ENCODE measurements at places on chromosomes 7 and 10. TPM values are rescaled to one million over a fixed set of nuclear protein-coding genes. Genes with fewer than 3 reads are reported as not detected.

The GLI3 gene
- total RNA-seq: 9.2 TPM

The VGF gene
- 0.68 TPM for total RNA-seq

The CPA4 gene
- not detected for total RNA-seq

The ACHE gene
- total RNA-seq: 6.6 TPM

The GIMAP6 gene
- 15.7 TPM for total RNA-seq

The NPFFR1 gene
- under 0.01 TPM for total RNA-seq

The KCP gene
- not detected for total RNA-seq

The INHBA gene
- total RNA-seq: 6.6 TPM

The OGDHL gene
- total RNA-seq: 8.5 TPM

The MSMB gene
- total RNA-seq: 1,381 TPM

The OR13A1 gene
- not detected for total RNA-seq

The SGPL1 gene
- 64.4 TPM for total RNA-seq

The ARL3 gene
- total RNA-seq: 8.0 TPM

The MCU gene
- 11.0 TPM for total RNA-seq

The HGF gene
- total RNA-seq: 7.5 TPM

The ITGB8 gene
- total RNA-seq: 50.3 TPM

The MUC3A gene
- 28.8 TPM for total RNA-seq

The LIPM gene
- not detected for total RNA-seq

The TMEM236 gene
- total RNA-seq: 0.45 TPM

The FXYD4 gene
- total RNA-seq: not detected

The COL1A2 gene
- total RNA-seq: 805 TPM

The SLC26A3 gene
- 3.3 TPM for total RNA-seq

The SLC39A12 gene
- total RNA-seq: not detected

The MSS51 gene
- total RNA-seq: 2.2 TPM

DNA sequence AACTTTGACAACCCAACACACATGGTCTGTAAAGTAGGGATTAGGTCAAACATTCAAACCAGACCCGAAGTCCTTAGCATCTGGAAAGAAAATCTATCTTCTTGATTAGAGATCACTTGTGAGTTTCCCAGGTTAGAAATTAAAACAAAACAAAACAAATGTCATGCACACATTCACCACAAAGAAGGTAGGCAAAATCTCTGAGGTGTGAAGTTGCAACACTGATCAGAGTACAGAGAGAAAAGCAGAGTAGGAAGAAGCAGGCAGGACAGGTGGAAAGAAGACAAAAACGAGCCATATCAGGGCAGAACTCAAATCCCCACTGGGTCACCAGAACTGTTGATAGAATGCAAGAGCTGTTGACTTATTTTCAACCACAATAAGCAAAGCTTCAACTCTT, 102.8 kb upstream of the THSD7A start:
- no peak for DNase-seq

DNA sequence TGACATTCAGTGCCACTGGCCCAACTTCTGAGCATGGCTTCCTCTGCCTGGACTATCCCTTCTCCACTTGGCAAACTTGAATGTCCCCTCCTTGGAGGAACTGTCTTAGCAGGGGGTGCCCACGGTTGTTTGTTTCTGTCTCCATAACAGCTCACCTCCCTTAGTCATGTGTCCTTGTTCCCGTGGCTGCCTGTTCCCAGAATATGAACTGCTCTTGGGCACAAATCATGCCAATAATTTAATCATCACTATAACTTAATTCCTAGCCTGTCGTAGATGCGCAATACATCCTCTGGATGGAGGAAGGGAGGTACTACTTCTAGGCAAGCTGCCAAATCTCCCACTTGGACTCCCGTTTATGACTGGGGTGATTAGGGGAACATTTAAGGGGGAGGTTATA, 173.1 kb downstream of the MYOF start:
- no peak for DNase-seq

DNA sequence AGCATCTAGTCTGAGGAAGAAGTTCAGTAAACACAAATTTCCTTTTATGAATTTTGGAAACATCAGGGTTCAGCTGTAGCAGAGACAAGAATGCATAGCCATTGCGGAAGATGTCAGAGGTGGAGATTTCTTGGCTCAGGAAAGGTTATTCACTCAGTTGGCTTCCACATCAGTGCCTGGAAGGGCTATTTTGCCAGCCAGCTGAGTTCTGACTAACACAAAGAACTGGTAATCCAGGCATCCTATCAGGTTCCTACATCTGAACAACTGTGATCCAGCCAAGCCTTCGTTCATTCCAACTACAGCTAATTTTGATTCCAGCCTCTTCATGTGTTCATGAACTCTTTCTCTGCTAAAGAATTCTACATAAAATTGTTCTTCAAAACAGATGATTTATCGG, 965.6 kb downstream of the XPNPEP1 start:
- DNase-seq: no peak

- DNase-seq: peak; percentile 63
Observed at GRCh38 chr10:19930936-19931893, 115.0 kb downstream of the PLXDC2 start.

GRCh38 chr10:107589081-107589480, 424.6 kb upstream of the SORCS1 start:
- DNase-seq: no peak

- DNase-seq: peak; percentile 31
Observed at GRCh38 chr10:8594176-8594575, 539.7 kb downstream of the GATA3 start.

DNA sequence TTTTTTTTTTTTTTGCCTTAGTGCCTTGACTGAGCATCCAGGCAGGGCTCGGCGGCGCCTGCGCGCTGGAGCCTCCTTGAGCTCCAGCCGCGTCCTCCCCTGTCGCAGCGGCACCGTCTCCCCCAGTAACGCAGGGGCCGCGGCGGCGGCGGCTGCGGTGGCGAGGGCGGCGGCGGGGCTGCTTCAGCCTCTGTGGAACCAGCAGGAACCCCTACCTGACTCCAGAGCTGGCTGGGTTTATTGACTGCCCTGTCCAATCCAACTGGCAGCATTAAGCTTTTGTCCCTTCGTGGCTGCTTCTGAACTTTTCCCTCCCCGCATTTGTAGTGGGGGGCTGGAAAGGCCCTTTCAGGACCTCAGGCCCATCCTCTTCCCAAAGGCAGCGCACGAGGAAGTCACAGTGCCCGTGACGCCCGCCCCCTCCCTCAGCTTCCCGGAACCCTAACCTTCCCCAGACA, at the start of gene GPR85:
Gene GPR85, minus strand, starts transcription at position 397 of the 458 bp plus-strand sequence. CDS start 2,106 bp downstream, outside the sequence.
- peak; percentile 37 for DNase-seq

- DNase-seq: no peak
Observed at GRCh38 chr10:10915215-10915614, 102.5 kb upstream of the CELF2 start.

DNA sequence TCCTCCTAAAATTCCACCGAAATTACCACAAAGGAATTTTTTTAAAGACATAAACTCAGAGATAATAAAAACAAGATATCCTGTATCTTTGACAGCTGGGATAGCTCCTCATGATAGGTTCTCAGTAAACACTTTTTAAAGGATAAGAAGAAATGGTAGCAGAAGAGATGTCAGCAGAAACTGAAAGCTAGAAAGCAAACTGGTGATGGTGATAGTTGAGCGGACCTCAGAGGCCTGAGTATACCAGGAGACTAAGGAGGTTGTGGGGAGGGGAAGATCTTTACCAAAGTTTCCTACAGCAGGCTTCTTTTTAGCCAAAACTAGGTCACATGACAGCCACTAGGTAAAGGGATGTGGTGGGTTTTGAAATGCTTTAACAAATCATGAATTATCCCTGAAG, 22.5 kb downstream of the PCGF5 start:
- DNase-seq: no peak

GRCh38 chr10:73359492-73359891, 828 bp upstream of the CFAP70 start:
- DNase-seq: no peak

- no peak for DNase-seq
Observed at GRCh38 chr10:23381298-23382040, 36.9 kb upstream of the C10orf67 start.

GRCh38 chr7:127652333-127653248, 597 bp downstream of the SND1 start:
- no peak for DNase-seq

DNA sequence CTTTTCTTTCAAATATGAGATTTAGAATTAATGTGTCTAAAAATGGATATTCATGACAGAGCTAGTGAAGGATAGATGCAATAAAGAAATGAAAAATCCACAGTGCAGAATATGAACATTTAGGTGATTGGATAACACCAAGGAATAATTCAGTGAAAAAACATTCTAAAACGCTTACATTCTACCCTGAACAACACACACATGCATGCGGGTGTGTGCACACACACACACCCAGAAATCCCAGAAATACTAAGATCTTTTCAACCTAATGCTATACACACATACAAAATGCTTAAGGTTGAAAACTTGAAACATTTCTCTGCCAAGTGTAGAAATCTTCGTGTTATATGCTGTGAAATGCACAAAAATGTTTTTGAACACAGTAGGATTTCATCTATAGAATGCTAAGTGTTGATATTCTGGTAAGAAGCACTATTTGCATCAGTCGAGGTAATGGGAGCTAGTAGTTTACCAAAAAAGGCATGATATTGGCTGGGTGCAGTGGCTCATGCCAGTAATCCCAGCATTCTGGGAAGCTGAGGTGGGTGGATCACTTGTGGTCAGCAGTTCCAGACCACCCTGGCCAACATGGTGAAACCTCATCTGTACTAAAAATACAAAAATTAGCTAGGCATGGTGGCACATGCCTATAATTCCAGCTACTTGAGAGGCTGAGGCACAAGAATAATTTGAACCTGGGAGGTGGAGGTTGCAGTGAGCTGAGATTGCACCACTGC, 600.6 kb downstream of the PHTF2 start:
- DNase-seq: no peak

GRCh38 chr10:133123050-133123745, 35.5 kb downstream of the ADGRA1 start:
- DNase-seq: no peak

DNA sequence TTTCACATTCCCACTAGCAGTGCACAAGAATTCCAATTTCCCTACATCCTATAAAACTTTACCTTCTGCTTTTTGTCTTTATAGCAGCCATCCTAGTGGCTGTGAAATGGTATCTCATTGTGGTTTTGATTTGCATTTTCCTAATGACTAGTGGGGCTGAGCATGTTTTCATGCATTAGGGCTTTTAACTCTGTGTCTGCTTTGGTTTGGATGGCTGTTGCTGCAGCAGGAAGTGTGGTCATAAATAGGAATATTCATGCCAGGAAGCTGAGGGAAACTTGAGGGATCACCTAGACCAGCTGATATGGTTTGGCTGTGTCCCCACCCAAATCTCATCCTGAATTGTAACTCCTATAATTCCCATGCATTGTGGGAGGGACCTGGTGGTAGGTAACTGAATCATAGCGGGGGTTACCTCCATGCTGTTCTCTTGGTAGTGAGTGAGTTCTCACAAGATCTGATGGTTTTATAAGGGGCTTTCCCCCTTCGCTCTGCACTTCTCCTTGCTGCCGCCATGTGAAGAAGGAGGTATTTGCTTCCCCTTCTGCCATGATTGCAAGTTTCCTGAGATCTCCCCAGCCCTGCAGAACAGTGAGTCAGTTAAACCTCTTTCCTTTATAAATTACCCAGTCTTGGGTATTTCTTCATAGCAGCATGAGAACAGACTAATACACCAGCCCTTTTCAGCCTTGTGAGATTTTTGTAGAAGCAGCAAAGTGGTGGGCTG, 181.8 kb upstream of the PITRM1 start:
- no peak for DNase-seq

DNA sequence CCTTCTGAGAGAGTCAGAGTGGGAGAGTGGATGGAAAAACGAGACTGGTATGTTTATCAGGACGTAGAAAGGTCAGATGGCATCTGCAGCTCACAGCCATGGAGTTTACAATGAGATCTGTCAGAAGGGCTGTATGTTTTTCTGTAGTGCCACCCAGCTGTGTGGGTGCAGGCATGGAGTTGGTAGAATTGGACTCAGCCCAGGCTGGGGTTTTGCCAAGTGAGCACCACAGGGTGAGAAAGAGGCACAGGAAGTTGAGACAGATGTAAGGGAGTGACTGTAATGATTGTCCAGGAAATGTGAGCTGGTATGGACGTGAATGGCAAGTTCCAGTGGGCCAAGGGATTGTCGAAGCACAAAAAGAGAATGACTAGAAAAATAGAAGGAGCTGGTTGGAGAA, 9.1 kb upstream of the ZYX start:
- no peak for DNase-seq

DNA sequence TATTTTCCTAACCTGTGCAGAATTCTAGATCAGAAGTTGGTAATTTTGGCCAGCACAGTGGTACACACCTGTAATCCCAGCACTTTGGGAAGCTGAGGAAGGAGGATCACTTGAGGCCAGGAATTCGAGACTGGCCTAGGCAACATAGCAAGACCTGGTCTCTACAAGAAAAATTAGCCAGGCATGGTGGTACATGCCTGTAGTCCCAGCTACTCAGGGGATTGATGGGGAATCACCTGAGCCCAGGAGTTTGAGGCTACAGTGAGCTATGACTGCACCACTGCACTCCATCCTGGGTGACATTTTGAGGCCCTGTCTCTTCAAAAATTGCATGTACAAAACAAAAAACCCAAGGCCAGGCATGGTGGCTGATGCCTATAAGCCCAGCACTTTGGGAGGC, 8.6 kb downstream of the PGAM1 start:
- DNase-seq: no peak

GRCh38 chr10:120085096-120085796, 192.7 kb downstream of the SEC23IP start:
- no peak for DNase-seq

- DNase-seq: no peak
Observed at GRCh38 chr10:97089209-97089870, 96.4 kb downstream of the SLIT1 start.

DNA sequence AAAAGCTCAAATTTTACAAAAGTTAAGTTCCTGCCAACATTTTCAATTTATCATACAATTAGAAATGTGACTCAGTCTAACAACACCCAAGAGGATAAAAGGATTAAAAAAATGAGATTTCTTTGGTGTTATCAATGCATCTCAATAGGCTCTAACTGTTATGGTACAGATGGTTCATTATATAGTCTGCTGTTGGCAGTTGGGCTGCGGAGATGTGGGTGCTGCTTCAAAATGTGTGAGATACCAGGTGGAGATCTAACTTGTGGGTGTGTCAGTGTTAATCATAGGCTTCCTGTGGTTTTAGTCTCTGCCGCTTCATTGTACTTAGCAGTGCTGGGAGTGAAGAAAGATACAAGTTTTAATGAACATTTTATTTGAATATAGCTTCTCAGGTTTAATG, 231.2 kb downstream of the EXOC4 start:
- DNase-seq: no peak
